ENCODE measurements at places on chromosomes 16 and 17.

- no peak for DNase-seq
These were observed 11.2 kb downstream of the IRF8 start for GRCh38 chr16:85909932-85910853.

GRCh38 chr17:50443505-50443974, 17.5 kb downstream of the ACSF2 start:
- DNase-seq = no peak

GRCh38 chr17:34276826-34277225, 6.8 kb downstream of the CCL7 start:
- no peak for DNase-seq

DNA sequence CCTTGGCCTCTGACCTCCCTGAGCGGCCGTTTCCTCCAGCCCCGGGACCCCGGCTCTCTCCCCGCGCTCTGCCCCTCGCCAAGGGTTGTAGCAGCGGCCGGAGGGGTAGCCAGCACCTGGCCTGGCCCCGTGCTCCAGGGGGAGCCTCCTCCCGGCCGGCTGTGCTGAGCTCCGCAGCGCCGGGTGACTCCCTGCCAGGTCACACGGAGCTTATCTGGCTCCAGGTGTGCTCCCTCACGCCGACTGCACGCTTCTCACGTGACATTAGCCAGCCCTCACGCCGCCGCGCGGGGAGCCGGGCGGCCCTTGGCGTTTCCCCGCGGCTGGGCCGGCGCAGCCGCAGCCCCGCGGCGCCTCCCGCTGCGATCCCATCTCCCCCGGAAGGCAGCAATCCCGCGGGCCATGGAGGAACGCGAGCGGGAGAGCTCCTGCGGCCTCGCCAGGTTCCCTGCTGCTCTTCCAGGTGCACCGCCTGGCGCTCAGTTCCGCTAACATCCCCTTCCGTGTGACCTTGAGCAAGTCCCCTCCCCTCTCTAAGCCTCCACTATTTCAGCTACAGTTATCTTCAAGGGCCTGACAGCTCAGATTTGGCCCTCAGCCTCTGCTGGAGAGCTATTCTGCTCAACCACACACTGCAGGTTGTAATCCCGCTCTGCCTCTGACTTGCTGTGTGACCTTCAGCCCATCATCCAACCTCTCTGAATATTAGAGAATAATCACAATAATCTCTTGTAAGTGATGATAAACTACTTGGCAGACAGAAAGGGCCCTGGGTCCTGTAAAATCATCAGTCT, 3.4 kb downstream of the MYO18A start:
- DNase-seq = no peak
